ENCODE measurements at places on chromosomes 1 and 21.

DNA sequence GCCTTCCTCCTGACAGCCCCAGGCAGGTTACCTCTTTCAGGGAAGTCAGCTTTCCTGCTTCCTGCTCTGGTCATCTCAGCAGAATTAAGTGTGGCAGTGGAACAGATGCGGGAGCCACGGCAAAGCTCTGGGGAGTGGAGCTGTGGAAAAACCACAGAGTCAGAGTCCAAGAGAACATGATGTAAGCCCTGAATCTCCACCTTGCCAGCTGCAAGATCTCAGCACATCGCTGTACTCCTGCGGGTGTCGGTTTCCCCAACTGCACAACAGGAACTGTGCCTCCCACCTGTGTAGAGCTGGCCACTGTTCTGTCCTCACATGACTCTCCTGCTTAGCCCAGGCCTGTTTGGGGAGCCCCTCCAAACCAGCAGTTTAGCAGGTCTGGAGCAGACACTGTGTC is 123.7 kb downstream of the MATN1 start:
- DNase-seq, result no peak

- no peak for DNase-seq
These were observed 130.1 kb downstream of the DMRTB1 start for GRCh38 chr1:53589043-53589887.

DNA sequence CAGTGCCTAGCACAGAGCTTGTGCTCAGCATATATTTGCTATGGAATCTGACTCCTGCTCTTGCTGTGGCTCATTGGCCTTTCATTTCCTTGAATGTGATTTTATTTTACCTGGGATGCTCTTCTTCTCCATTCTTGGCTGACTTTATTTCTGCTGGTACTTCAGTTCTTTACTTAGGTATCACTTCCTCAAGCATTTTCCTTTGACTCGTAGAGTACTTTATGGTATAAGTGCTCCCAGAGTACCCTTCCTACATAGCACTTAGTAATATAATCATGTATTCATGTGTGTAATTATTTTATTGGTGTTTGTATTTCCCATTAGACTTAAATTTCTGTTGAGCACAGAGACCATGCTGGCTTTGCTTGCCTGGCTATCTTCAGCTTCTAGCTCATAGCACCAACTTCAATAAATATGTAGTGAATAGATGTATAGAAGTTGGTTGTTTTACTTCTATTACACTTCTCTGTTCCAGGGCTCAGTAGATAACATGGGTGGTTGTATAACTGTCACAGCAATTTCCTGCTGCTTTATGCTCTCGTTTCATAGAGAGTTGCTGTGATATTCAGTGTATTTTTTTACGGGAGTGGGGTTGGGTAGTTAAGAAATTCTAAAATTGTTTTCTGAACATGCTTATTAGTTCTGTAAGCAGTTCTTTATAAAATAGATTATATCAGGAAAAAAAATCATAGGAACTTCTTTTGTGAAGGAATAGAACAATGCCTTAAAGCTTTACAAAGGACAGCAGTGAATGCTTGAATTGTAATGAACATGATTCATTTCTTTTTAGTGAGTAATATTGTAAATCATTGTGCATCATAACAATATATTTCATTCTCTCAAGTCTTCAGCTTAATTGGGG is 112.2 kb downstream of the NEK7 start:
- no peak for DNase-seq

DNA sequence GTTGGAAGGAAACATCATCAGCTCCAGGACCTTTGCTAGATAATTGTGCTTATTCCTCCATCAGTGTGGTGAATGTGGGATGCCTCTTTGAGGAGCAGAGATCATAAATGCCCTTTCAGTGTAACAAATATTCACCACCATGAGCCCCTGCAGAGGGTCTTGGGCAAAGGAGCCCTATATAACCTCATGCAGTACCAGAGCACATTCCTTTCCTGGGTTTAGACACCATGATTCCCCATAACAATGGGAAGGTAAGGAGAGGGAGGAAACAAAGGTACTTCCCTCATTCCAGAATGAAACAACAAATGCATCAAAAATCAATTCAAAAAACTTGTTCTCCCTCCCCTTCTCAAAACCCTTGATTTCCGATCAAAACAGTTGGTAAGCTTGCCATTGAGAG is 103.4 kb upstream of the PROX1 start:
- no peak for DNase-seq

DNA sequence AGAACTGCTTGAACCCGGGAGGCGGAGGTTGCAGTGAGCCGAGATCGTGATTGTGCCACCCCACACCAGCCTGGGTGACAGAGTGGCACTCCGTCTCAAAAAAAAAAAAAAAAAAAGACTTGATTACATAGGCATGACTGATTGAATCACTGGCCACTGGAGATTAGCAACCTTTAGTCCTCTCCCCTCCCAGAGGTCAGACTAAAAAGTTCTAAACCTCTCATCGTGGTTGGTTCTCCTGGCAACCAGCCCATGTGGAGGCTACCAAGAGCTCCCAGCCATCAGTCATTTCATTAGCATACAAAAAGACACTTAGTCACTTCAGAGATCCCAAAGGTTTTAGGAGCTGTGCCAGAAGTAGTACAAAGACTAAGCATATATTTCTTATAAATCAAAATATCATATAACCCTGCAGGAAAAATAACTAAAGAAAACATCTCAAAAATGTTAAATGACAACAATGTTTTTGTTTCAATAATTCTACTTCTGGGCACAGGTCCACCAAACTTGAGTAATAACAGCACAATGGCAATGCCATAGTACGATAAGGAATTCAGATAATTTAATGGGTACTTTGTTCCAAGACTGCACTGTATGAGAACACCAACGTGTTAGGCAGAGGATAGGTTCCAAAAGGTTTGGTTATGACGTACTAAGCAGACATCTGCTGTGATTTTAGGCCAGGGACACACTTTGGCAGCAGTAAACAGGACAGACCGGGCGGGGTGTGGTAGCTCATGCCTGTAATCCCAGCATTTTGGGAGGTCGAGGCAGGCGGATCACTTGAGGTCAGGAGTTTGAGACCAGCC is 18.1 kb downstream of the USP48 start:
- no peak for DNase-seq

DNA sequence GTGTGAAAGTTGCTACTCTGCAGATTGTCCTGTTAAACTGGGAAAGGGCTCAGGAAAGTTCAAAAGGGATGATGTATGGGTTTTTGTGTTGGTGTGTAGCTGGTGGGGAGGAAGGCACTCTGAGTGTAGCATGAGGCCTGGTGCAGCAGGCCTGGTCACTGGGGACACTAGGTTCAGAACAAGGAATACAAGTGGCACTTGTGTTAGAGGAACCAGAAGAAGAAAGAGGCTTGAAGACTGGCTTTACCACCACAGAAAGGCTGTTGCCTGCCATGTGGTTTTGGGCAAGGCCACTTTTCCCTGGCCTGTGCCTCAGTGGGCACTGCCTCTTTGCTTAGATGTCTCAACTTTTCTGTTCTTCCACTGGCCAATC is 122.8 kb downstream of the NOS1AP start:
- DNase-seq, result no peak

DNA sequence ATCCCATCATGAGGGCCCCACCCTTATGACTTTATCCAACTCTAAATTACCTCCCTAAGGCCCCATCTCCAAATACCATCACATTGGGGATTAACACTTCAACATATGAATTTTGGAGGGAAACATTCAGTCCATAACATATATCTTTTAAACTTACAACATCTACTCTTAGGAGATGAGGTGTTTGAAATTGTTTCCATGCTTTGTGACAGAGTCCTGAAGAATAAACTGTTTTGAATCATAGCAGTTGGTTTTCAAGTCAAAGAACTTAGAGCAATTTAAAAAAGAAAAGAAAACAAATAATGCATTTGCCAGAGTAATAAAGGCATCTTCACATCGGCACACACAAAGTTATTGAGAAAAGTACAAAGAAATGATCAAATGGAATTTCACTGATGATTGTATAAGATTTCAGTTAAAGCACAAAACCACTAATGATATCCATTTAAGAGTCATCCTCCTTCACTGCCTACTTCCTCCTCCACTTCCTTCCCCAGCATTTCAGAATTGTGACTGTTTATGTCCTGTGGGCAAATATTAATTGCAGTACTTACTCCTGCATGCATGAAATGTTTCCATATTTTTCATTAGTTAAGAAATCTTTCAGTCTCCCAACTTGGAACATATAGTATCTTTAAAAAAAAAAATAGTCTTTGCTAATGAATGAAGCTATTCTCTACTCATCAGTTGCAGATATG is 202.0 kb downstream of the LRRC40 start:
- DNase-seq, result no peak

All from activated naive CD4-positive, alpha-beta T cell (primary cell).